Naive thymus-derived CD8-positive, alpha-beta T cell (primary cell): ENCODE measurements at places on chromosomes 13 and 19. TPM values are rescaled to one million over a fixed set of nuclear protein-coding genes. Genes with fewer than 3 reads are reported as not detected.

Gene TTC9B
- total RNA-seq = not detected

Gene CNN1
- not detected for total RNA-seq

Gene SRRM5
- total RNA-seq = 1.4 TPM

Gene ADGRE1
- 2.8 TPM for total RNA-seq

Gene ZNF534
- total RNA-seq = not detected

Gene ZNF813
- total RNA-seq = 10.0 TPM

Gene CYP4F22
- 0.68 TPM for total RNA-seq

Gene EDDM13
- not detected for total RNA-seq

Gene SYNE4
- 4.7 TPM for total RNA-seq

Gene SERP2
- total RNA-seq = not detected

Gene FFAR1
- not detected for total RNA-seq

Gene OR4F17
- total RNA-seq = not detected

Gene COL4A2
- not detected for total RNA-seq

Gene GJB2
- total RNA-seq = not detected

Gene CATSPERD
- total RNA-seq = not detected

Gene FOXO1
- total RNA-seq = 103 TPM

Gene ZNF441
- total RNA-seq = 33.7 TPM

Gene LYPD3
- 6.1 TPM for total RNA-seq

Gene EHD2
- total RNA-seq = not detected

Gene DACT3
- 0.13 TPM for total RNA-seq
